ENCODE measurements at places on chromosomes 2 and 18. TPM values are rescaled to one million over a fixed set of nuclear protein-coding genes. Genes with fewer than 3 reads are reported as not detected.

DNA sequence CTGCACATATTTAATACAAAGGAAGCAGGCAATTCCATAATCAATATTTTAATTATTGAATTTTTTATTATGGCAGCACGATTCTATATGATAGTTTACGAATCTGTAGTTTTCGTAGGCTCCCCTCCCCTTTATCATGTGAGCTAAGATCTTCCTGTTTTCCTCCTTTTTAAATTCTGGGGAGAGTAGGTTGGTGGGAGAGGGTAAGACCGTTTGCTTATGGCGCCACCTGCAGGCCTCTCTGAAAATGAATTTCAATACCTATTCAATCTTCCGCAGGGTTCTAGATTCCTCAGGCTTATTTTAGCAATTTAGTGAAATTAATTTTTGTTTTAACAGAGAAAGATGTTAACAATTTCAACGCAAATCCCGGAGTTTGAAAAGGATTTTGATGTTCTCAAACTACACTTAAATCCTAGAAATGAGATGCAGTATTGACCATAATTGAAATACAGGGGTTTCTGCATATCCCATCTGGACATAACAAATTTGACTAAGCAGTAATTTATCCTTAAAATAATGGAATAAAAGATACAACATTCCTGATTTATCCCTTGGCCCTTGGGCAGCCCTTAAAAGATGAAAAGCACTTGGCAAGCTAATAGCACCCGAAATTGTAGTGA, 12.8 kb upstream of the GBX2 start:
- H3K4me1 ChIP-seq: peaks cover 28% of the 10 kb centered on the region
- no peaks in the 10 kb centered on the region for H3K36me3 ChIP-seq
- no peak overlapping the region for H3K27ac ChIP-seq
- peaks cover 55% of the 10 kb centered on the region for H3K27me3 ChIP-seq
- no peak overlapping the region for H3K4me3 ChIP-seq

- peaks cover 2% of the 10 kb centered on the region for H3K36me3 ChIP-seq
- peak; percentile 81 for DNase-seq
- peak overlapping the region; percentile 92 for H3K27ac ChIP-seq
- H3K4me1 ChIP-seq: peaks cover 88% of the 10 kb centered on the region
- H3K4me3 ChIP-seq: peak overlapping the region; percentile 73
Observed at GRCh38 chr2:74002505-74003421, 18.1 kb downstream of the TET3 start.

Gene UBE2F
- total RNA-seq: 56.0 TPM

- no peak overlapping the region for H3K4me3 ChIP-seq
- H3K36me3 ChIP-seq: no peaks in the 10 kb centered on the region
- no peak for DNase-seq
- H3K4me1 ChIP-seq: no peaks in the 10 kb centered on the region
- H3K27ac ChIP-seq: no peak overlapping the region
- no peaks in the 10 kb centered on the region for H3K27me3 ChIP-seq
Observed at GRCh38 chr18:14767474-14767873, 19.5 kb downstream of the ANKRD30B start.

Gene DSG1
- 1.5 TPM for total RNA-seq

- H3K36me3 ChIP-seq: peaks cover 21% of the 10 kb centered on the region
- no peaks in the 10 kb centered on the region for H3K27me3 ChIP-seq
- no peaks in the 10 kb centered on the region for H3K4me1 ChIP-seq
- H3K27ac ChIP-seq: no peak overlapping the region
- DNase-seq: no peak
Observed at GRCh38 chr2:241070361-241070760, 31.7 kb downstream of the MTERF4 start.

DNA sequence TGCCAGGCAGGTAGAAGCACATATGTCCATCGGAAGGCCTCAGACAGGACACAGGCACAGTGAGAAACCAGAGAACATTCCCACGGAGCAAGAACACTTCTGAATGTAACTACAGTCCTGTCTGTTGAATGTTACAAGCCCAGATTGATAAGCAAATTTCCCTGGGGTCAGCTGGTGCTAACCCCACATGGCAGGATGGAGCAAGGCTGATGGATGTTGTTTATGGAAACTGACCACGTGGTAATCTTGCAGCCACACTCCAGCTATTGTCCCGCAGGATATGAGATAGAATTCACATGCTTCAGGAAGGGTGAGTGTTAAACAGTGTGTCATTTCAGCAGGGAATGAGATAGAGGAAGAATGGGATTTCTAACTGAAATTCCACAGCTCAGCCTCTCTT, 138.8 kb upstream of the COPS8 start:
- no peak for DNase-seq
- H3K27me3 ChIP-seq: no peaks in the 10 kb centered on the region
- H3K27ac ChIP-seq: no peak overlapping the region
- H3K36me3 ChIP-seq: no peaks in the 10 kb centered on the region
- H3K4me1 ChIP-seq: no peaks in the 10 kb centered on the region
- H3K4me3 ChIP-seq: no peak overlapping the region

- H3K4me3 ChIP-seq: no peak overlapping the region
- no peak overlapping the region for H3K27ac ChIP-seq
- DNase-seq: no peak
- peaks cover 2% of the 10 kb centered on the region for H3K4me1 ChIP-seq
- no peaks in the 10 kb centered on the region for H3K27me3 ChIP-seq
Observed at GRCh38 chr18:45557779-45558178, 57.5 kb upstream of the SLC14A2 start.

DNA sequence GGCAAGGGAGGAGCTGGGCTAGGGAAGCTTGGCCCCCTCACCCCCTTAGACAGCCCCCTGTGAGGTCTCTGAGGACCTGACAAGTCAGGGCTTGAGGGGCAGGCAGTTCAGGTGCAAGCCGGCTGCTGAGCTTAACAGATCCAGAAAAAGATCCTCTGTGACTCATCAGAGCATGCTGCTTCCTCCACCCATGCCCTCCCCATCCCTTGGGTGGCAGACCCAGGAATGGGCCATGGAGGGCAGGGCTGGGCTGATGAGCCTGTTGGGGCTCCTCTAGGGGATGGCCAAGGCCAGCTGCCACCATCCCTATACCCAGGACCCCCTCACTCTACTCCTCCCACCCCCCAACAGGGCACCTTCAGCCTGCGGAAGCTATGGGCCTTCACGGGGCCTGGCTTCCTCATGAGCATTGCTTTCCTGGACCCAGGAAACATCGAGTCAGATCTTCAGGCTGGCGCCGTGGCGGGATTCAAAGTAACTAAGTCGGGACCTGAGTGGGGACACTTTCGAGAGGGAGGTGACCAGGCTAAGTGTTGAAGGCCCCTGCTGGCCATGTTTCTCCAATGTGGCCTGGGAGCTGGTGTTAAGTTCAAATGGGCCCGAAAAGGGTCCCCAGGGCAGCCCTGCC, 1.9 kb downstream of the SLC11A1 start:
- DNase-seq: no peak
- peaks cover 10% of the 10 kb centered on the region for H3K27me3 ChIP-seq
- H3K27ac ChIP-seq: no peak overlapping the region
- no peaks in the 10 kb centered on the region for H3K36me3 ChIP-seq
- H3K4me1 ChIP-seq: peaks cover 17% of the 10 kb centered on the region

GRCh38 chr18:32378705-32379104, 92.0 kb downstream of the GAREM1 start:
- no peaks in the 10 kb centered on the region for H3K36me3 ChIP-seq
- H3K4me3 ChIP-seq: no peak overlapping the region
- DNase-seq: no peak

DNA sequence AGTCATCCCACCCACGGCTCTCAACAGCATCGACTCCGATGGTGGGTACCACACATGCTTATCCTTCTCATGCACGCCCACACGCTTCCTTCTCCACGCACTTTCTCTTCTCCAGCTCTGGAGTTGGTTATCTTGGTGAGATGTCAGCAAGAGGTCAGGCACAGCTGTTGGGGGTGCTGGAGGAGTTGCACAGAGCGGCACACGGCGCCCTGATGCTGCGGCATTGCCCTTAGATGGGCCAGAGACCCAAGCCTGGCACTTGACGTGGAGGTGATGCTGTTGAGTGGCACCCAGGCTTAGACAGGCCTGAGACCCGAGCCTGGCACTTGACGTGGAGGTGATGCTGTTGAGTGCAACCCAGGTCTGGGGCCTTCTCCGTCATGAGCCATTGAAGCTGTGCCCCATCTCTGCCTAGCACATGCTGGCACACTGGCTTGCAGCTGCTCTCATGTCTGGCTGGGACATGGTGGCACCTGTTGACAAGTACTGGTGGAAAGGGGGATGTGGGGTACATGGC, 83.2 kb downstream of the DGKD start:
- DNase-seq: no peak
- peaks cover 64% of the 10 kb centered on the region for H3K36me3 ChIP-seq
- H3K4me3 ChIP-seq: no peak overlapping the region

GRCh38 chr2:221561770-221562169, 10.3 kb downstream of the EPHA4 start:
- H3K4me1 ChIP-seq: no peaks in the 10 kb centered on the region
- H3K27ac ChIP-seq: no peak overlapping the region
- DNase-seq: no peak
- no peaks in the 10 kb centered on the region for H3K27me3 ChIP-seq
- no peak overlapping the region for H3K4me3 ChIP-seq

- no peak for DNase-seq
- H3K36me3 ChIP-seq: peaks cover 3% of the 10 kb centered on the region
Observed at GRCh38 chr2:54497763-54498680, 41.9 kb downstream of the SPTBN1 start.

- H3K27me3 ChIP-seq: no peaks in the 10 kb centered on the region
- peaks cover 5% of the 10 kb centered on the region for H3K4me1 ChIP-seq
- no peak for DNase-seq
- no peak overlapping the region for H3K4me3 ChIP-seq
- no peak overlapping the region for H3K27ac ChIP-seq
Observed at GRCh38 chr2:99776906-99777646, 287.3 kb upstream of the REV1 start.

Gene SERPINB13
- not detected for total RNA-seq

DNA sequence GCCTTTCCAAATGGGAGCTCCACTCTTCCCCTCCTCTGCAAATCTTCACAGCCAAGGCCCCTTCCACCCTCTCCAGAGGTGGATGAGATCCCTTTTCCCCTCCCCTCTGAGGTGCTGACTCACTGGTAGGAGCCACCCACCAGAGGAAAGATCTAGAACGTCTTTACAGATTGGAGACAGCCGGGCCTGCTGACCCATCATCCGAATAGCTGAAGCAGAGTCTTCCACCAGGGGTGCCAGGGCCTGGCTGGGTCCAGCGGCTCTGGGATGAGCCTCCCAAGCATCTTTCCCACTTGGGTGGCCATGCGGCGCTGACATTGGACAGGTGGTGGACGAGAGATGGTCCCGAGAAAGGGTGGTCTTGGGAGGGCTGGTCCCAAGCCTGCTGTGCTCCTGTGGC, 9.0 kb downstream of the ERFE start:
- no peak overlapping the region for H3K27ac ChIP-seq
- peaks cover 14% of the 10 kb centered on the region for H3K27me3 ChIP-seq
- H3K4me3 ChIP-seq: no peak overlapping the region
- peaks cover 59% of the 10 kb centered on the region for H3K36me3 ChIP-seq

Gene GBX2
- total RNA-seq: 1.9 TPM

DNA sequence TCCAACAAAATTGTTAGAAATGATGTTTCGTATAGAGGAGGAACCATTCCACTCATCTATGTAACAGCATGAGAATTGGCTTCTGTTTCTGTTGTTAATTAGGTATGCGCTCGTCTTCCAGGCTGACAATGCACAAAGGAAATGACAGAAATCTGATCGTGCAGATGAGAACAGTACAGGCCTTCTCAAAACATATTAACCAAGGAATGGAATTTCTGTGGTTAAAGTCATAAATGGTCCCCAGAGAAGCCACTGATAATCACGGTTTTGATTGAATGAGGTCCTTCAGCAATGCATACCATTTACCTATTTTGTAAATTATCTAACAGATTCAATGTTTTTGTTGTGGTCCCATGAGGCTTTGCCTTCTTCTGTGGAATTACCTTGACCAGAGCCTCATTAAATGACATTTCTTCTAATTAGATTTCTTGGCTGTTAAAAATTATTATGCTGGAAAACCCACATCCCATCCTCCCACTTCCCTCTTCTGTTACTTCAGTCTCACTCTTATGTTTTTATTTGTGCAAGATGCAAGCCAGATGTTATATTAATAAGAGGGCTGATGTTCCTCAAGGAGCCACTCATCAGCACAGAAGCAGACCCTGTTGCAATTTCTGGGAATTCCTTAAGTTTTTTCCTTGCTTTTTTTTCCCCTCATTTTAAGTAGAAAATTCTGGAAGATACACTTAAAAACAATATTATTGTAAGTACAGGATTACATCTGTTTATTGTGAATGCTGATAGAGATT, 395.8 kb downstream of the PID1 start:
- H3K27me3 ChIP-seq: no peaks in the 10 kb centered on the region
- H3K36me3 ChIP-seq: no peaks in the 10 kb centered on the region

Gene MEMO1
- 32.7 TPM for total RNA-seq

Gene SLC11A1
- 1.9 TPM for total RNA-seq

- no peak overlapping the region for H3K27ac ChIP-seq
- H3K36me3 ChIP-seq: no peaks in the 10 kb centered on the region
- no peak for DNase-seq
- no peaks in the 10 kb centered on the region for H3K4me1 ChIP-seq
Observed at GRCh38 chr18:47163241-47163640, 12.9 kb downstream of the IER3IP1 start.

GRCh38 chr18:59547581-59548182, 149.5 kb downstream of the CCBE1 start:
- no peaks in the 10 kb centered on the region for H3K27me3 ChIP-seq
- H3K36me3 ChIP-seq: no peaks in the 10 kb centered on the region
- no peak overlapping the region for H3K27ac ChIP-seq

DNA sequence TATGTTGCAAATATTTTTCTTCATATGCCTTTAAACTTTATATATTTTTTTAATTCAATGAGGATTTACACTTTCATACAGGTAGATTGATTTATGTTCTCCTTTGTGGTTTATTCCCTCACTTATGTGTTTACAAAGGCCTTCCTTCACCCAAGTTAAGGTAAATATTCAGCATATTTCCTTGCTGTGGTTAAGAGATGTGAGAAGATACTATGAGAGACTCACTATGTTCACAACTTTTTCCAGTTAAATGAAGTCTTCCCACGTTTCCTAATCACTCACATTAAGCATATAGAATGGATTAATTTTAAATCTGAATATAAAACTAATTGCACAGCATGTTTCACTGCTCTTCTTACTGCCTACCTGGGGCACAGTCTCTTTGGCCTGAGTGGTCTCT, 597 bp downstream of the PECR start:
- peaks cover 25% of the 10 kb centered on the region for H3K4me1 ChIP-seq
- H3K27me3 ChIP-seq: no peaks in the 10 kb centered on the region
- no peaks in the 10 kb centered on the region for H3K36me3 ChIP-seq
- peak overlapping the region; percentile 92 for H3K4me3 ChIP-seq

DNA sequence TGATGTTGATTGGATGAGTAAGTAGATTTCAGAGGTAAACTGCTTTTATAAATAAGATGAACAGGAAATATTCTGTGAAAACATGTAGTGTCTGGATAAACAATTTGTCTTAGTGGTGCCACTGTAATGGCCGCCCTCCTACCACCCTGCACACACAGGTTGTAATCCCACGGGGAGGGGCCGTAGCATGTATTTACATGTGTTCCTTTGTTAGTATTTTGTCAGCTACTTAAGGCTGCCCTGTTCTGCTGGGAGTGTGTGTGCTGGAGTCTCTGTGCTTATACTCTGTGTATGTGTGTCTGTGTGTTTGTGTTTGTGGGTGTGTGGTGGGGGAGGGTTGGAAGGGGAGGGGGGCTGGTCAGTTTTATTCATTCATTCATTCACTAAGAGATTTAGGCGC, 5.1 kb downstream of the TSHZ1 start:
- H3K4me1 ChIP-seq: peaks cover 14% of the 10 kb centered on the region
- peak overlapping the region; percentile 65 for H3K27ac ChIP-seq
- DNase-seq: no peak
- no peaks in the 10 kb centered on the region for H3K27me3 ChIP-seq

GRCh38 chr2:69279211-69279610, 107.8 kb downstream of the GFPT1 start:
- H3K4me3 ChIP-seq: no peak overlapping the region
- no peaks in the 10 kb centered on the region for H3K27me3 ChIP-seq
- no peaks in the 10 kb centered on the region for H3K4me1 ChIP-seq
- H3K36me3 ChIP-seq: no peaks in the 10 kb centered on the region
- no peak overlapping the region for H3K27ac ChIP-seq
- no peak for DNase-seq

Measured in spinal cord (tissue), 10 donors.